ENCODE measurements at places on chromosomes 1 and 21. TPM values are rescaled to one million over a fixed set of nuclear protein-coding genes. Genes with fewer than 3 reads are reported as not detected.

The DPH2 gene
- total RNA-seq, result 16.8 TPM

The FCAMR gene
- not detected for total RNA-seq

The A3GALT2 gene
- total RNA-seq, result not detected

The FAM151A gene
- 0.82 TPM for total RNA-seq

The ANGPTL3 gene
- total RNA-seq, result not detected

The KRTAP21-2 gene
- total RNA-seq, result not detected

The S100A4 gene
- total RNA-seq, result 1,253 TPM

The LPAR3 gene
- total RNA-seq, result not detected

The SH3BP5L gene
- 18.8 TPM for total RNA-seq

The CGN gene
- total RNA-seq, result 0.44 TPM

The NBPF12 gene
- 12.1 TPM for total RNA-seq

The TBX15 gene
- 102 TPM for total RNA-seq

The TMEM52 gene
- 9.8 TPM for total RNA-seq

The GNG4 gene
- not detected for total RNA-seq

The RSPO1 gene
- total RNA-seq, result 1.5 TPM

The PHC2 gene
- total RNA-seq, result 118 TPM

The CLEC20A gene
- total RNA-seq, result not detected

The ALDH4A1 gene
- total RNA-seq, result 61.7 TPM

The MAP1LC3C gene
- 36.9 TPM for total RNA-seq

The MACO1 gene
- 19.7 TPM for total RNA-seq

The TMEM79 gene
- total RNA-seq, result 2.3 TPM

The ADGRL4 gene
- 52.7 TPM for total RNA-seq

The PFKFB2 gene
- 7.5 TPM for total RNA-seq

Measured in subcutaneous adipose tissue (tissue), 4 donors.